ENCODE measurements at places on chromosomes 16 and 17. TPM values are rescaled to one million over a fixed set of nuclear protein-coding genes. Genes with fewer than 3 reads are reported as not detected.

DNA sequence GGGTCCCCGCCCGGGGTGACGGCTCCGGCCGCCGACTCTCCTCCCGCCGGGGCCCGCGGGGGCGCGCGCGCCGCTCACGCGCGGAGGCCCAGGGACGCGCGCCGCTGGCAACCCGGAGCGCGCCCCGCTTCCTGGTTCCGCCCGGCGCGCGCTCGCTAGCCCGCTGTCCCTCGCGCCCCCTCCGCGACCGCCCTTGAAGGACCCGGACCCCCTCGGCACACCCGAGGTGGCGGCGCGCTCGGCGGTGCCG lies at the start of gene STAT5B:
STAT5B (minus strand) TSS at position 33 of the 250 bp plus-strand sequence. CDS start 44,264 bp downstream, outside the sequence.
- peak; percentile 80 for DNase-seq

DNA sequence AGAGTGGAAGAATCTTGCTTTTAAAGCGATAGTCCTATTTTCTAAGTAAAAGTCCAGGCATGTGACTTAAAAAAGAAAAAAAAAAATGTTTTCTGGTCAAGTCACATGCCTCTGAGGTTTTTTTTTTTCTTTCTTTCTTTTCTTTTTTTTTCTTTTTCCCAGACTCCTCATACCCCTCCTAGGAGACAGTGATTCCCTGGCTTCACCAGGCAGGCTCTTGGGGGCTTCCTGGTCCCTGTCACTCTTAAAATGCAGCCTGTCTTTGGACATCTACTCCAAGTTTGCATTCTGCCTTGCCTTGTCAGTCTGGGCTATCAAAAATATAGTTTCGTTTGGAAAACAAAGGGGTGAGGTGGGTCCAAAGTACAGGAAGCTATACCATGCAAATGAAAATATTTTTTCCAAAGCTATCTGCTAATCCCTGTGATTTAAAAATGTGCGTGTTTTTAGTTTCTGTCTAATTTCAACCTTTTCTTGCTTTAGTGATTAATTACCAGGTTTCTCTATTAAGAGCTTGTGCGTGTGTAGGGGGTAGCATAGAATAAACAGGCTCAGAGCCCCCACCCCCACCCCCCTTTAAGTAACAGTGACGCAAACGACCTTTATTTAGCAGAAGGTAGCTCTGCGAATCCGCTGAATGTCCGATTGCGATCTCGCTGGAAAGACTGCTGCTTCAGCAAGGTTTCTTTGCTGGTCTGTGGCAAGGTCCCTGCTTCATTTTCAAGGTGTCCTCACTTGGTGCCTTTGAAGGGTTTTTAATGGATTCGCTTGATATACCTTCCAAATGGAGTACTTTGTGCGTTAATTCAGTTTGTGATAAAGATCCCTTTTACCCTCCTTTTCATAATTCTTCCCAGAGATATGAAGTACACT lies 510.2 kb downstream of the WWOX start:
- no peak for DNase-seq

DNA sequence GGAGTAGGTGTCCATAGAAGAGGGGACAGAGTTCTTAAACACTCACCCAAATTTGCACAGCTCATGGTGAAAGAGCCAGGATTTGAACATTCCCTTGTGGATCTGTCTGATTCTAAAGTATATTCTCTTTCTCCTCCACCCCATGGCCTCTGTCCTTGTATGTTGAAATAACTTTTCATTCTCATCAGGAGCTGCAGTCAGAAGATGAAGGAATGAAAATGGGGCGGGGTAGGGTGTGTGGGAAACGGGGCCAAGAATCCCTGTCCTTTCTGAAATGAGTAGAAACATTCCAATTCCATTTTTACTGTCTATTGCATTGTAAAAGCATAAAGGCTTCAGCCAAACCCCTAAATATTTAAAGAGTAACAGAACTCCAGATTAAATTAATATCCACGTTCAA lies 42.8 kb downstream of the NOG start:
- DNase-seq = no peak

DNA sequence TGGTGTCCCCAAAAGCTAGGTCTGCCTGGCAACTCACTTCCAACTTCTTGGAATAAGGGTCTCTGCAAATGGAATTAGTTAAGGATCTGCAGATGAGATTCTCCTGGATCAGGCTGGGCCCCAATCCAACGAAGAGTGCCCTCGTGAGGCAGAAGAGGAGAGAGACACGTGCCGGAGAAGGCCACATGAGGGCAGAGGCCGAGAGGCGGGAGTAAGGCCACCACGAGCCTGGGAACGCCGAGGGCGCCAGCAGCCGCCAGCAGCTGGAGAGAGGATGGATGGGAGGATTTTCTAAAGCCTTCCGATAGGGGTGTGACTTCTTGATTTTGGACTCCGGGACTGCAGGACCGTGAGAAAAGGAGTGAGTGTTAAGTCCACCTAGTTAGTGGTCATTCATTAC lies 76.3 kb downstream of the JPH3 start:
- DNase-seq = no peak

SPNS3 gene
- total RNA-seq = 1.1 TPM

Data from natural killer cell treated with Interleukin-12 subunit alpha and Interleukin-12 subunit beta and Interleukin-15 and Interleukin-18, amount 100 ng/mL, for 72 hours (primary cell).